Stimulated activated CD4-positive, alpha-beta T cell treated with anti-CD3 and anti-CD28 coated beads, Interleukin-15, amount 100 ng/mL, for 1 hour (primary cell): ENCODE measurements at places on chromosomes 3 and 15.

GRCh38 chr15:38215707-38216106 lies 36.9 kb upstream of the SPRED1 start:
- no peak for DNase-seq

DNA sequence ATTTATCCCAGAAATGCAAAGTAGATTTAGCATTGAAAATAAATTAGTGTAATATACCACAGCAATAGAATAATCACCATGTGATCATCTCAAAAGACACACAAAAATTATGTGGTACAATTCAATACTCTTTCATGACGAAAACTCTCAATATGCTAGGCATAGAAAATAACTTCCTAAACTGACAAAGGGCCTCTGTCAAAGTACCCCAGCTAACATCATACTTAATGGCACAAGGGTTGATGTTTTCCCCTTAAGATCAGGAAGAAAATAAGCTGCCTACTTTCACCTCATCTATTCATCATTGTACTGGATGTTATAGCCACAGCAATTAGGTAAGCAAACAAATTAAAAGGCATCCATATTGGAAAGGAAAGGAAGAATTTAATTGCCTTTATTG lies 22.7 kb upstream of the NIPA2 start:
- DNase-seq = no peak

GRCh38 chr3:197836244-197836643 lies 45.2 kb downstream of the LRCH3 start:
- DNase-seq = no peak

DNA sequence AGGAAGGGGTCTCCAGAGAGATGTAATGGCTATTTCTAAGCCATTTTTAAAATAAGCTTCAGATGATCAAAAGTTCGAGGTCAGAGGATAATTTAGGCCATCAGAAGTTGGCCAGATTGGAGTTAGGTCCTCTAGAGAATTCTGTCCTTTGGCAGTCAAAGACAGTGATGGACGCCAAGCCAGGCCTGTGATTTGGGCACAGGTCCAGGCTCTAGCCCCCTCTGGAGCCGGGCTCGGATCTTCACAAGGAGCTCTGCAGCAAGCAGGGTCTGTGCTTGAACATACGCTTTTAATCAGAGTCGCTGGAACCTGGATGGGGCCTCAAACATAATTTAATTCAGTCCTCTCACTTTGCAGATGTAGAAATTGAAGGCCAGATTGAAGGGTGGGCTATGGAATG lies 151.4 kb upstream of the BCL6 start:
- DNase-seq = no peak

- DNase-seq = no peak
Observed at GRCh38 chr3:71372911-71373637, 210.5 kb downstream of the FOXP1 start.

DNA sequence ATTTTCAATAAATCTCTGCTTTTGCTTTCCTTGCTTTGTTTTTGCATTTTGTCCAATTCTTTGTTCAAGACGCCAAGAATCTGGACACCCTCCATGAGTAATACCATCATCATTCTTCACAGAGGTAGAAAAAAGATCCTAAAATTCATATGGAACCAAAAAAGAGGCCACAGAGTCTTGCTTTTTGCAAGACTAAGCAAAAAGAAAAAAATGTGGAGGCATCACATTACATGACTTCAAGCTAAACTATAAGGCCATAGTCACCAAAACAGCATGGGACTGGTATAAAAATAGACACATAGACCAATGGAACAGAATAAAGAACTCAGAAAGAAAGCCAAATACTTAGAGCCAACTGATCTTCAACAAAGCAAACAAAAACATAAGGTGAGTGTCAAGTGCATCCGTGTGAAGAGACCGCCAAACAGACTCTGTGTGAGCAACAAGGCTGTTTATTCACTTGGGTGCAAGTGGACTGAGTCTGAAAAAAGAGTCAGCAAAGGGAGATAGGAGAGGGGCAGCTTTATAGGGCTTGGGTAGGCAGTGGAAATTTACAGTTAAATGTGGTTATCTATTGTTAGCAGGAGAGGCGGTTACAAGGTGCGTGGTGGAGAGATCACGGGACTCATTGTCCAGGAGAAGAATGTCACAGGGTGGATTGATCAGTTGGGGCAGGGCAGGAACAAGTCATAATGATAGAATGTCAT lies 10.9 kb downstream of the STRIT1 start:
- DNase-seq = no peak

DNA sequence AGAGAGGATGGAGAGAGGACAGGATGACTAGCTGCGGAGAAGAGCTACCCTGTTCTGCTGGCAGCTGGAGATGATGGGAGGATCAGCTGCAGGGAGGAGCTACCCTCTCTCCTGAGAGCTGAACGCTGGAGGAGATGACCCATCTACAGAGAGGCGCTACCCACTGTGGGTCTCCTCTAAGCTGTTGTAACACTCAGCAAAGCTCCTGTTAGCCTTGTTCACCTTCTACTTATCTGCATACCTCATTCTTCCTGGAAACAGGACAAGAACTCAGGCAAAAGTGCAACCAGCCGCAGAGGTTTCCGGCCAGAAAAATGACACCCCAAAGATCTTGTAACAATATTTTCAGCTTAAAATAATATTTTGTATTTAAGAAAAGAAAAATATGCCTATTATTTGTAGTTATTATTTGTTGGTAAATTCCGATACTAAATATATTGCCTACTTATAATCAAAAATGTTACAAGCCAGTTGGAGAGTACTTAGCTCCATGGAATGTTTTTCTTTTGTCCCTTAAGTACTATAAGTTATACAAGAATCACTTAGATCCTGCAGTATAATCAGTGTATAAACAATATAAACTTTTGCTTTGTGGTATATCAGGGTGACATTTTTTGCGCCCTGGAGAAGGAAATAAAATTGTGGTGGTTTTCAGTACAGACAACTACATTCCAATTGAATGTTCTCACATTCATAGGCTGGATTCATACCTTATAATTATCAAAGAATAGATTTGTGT lies 1188.0 kb upstream of the CADM2 start:
- no peak for DNase-seq

GRCh38 chr3:104810896-104811295 lies 555.8 kb upstream of the ALCAM start:
- no peak for DNase-seq

DNA sequence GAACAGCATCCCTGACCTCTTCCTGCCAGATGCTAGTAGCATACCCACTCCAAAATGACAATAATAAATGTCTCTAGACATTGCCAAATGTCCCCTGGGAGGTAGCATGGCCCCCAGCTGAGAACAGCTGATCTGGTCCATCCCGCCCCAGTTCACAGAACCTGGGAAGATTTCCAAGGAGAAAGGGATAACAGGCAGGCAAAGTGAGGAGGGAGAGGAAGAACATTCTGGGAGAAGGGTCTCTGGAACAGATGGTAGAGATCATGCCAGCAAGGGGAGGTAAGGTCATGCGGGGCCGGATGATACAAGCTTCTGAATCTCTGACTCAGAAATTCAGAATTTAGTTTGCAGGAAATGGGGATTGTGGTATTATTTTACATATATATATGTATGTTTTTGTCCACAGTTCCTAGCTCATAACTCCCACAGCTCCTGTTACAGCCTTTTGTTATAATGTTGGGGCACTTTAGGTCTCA lies 192.7 kb downstream of the SUCLG2 start:
- no peak for DNase-seq

- no peak for DNase-seq
Observed at GRCh38 chr3:68060191-68060590, 405.8 kb upstream of the SUCLG2 start.
